ENCODE measurements at places on chromosomes 7 and 10. TPM values are rescaled to one million over a fixed set of nuclear protein-coding genes. Genes with fewer than 3 reads are reported as not detected.

Gene SLC39A12
- total RNA-seq, result not detected

DNA sequence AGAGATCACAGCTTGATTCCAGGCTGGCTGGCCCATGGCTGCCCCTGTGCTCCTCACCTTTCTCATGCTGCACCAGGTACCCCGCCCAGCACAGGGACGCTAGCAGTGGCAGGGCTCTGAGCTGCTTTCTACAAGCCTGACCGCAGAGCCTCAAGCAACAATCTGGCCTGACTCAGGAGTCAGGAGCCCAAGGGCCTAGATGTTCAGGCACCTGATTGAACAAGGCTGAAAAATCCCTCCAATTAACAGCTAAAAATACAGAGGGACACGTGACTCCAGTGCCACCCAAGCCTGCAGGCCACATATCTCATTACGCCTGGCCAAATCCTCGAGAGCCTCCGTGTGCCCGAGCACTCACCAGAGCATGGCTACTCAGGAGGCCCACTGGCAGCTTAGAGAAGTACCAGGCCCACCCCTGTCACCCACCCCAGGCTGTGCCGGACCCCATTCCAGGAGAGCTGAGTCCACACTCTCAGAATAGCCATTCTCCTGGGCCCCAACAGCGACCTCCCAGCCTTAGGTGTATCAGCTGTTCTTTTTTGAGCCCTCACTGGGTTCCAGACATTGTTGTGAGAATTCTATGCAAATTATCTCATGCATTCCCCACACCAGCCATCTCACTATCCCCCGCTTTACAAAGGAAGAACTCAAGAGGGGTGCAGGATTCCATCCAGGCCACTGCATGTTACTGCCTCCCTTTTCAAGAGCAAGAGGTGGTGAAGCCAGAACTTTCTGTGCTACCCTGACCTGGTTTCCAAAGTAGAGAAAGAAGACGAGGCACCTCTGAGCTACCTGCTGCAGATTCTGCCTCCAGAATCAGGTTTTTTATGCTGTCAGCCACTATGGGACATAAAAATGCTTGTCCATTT is 98.3 kb downstream of the COL13A1 start:
- no peaks in the 10 kb centered on the region for H3K36me3 ChIP-seq
- H3K4me3 ChIP-seq, result no peak overlapping the region
- peaks cover 11% of the 10 kb centered on the region for H3K27me3 ChIP-seq

DNA sequence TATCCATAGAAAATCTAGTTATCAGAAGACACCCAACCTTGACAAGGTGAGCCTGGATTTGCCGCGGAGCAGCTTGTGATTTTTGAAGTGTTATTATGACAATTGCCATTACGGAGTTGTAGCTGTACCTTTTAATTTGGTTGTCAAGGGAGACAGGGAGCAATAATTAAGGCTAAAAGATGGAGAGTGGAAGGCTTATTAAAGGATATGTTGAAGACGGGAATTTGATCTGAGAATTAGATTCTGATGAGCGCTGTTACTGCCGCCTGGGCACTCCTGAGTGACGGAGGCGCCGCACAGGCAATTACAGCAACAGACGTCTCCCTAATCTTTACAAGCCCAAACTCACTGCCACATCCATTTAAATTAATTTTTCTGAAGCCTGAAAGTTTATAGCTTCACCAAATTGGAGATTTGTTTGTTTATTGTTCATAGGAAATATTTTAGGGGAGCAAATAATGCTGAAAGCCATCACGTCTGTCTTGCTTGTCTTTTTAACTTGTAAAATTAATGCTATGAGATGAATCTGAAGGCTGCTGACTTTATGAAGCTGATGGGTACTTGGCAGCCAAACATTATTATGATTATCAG is 475.0 kb upstream of the ADARB2 start:
- DNase-seq, result no peak
- no peak overlapping the region for H3K4me3 ChIP-seq
- no peaks in the 10 kb centered on the region for H3K4me1 ChIP-seq
- no peaks in the 10 kb centered on the region for H3K36me3 ChIP-seq

DNA sequence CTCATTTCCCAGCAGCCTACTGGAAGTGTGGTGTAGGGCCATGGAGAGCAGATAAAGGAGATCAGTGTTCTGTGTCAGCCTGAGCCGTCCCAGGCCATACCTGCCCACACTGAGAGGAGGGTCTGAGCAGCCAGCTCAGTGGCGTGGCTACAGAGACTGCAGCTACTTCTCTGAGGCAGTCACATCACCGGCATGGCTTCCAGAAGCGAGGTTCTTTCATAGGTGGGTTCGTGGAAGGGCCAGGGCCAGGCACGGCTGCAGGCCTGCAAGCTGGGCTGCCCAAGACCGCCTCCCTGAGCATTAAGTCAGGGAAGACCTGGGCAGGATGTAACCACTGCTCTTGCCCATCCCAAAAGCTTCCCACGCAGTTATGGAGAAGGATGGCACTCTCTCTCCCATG is 34.9 kb downstream of the LDB3 start:
- H3K36me3 ChIP-seq, result no peaks in the 10 kb centered on the region
- H3K4me1 ChIP-seq, result no peaks in the 10 kb centered on the region
- DNase-seq, result no peak
- H3K27me3 ChIP-seq, result peaks cover 7% of the 10 kb centered on the region
- H3K27ac ChIP-seq, result no peak overlapping the region

- no peak overlapping the region for H3K4me3 ChIP-seq
- H3K27me3 ChIP-seq, result no peaks in the 10 kb centered on the region
- H3K4me1 ChIP-seq, result no peaks in the 10 kb centered on the region
- H3K36me3 ChIP-seq, result no peaks in the 10 kb centered on the region
These were observed 402.6 kb downstream of the NRG3 start for GRCh38 chr10:82277591-82277990.
